Right renal cortex interstitium (tissue), 3 donors: ENCODE measurements at places on chromosomes 13 and 19. TPM values are rescaled to one million over a fixed set of nuclear protein-coding genes. Genes with fewer than 3 reads are reported as not detected.

- DNase-seq, result no peak
Observed at GRCh38 chr19:35449359-35450043, 1.4 kb downstream of the FFAR2 start.

GRCh38 chr13:26762745-26763345, 2.3 kb upstream of the GPR12 start:
- no peak for DNase-seq

- no peak for DNase-seq
Observed at GRCh38 chr13:32407854-32408253, 20.1 kb downstream of the N4BP2L1 start.

- DNase-seq, result no peak
Observed at GRCh38 chr19:50649433-50650391, at the start of gene C19orf81. C19orf81 (plus strand) TSS chr19:50649445; CDS start chr19:50649445, 0 bp downstream.

- DNase-seq, result no peak
Observed at GRCh38 chr13:44730851-44731250, 154.7 kb upstream of the TSC22D1 start.

GRCh38 chr19:49573425-49573824, 6.9 kb downstream of the NOSIP start:
- no peak for DNase-seq

GRCh38 chr13:111940892-111941291, 126.1 kb upstream of the SOX1 start:
- no peak for DNase-seq

DNA sequence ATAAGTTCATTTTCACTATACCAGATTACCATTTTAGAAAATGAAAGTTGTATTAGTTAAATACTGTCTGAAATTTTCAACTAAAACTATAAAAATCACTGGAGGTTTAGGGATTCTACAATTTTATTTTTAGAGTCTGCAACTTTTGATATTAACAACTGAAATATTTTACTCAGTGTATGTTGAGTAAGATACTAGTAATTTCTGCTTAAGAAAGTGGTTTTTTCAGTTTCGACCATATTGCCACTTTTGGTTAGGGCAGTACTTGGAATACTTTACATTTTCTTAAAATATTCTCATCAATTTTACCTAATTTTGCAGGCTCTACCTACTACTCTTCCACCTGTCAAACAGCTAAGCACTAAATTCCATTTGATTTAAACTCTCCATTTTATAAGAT, 59.6 kb downstream of the KCNRG start:
- DNase-seq, result no peak

- DNase-seq, result peak; percentile 72
Observed at GRCh38 chr19:54209811-54210494, 9.3 kb downstream of the RPS9 start.

GRCh38 chr19:38263689-38264485, 486 bp upstream of the SPINT2 start:
- DNase-seq, result no peak

DNA sequence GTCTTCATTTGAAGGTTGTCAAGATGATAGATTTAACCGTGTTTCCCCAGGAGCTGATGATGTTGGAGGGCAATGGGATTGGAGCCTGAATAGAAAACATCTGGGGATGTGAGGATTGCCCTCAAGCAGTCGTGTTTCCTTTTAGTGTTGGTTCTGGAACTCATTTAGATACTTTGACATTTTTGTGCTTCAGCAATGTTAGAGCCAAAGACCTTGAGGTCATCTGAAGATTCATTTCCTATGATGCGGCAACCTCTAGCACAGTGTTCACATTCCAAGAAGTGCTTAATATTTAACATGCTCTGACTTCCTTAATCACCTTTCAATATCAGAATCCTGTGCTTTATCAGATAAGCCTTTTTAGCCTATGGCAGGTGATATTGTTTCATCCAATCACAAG, 82.7 kb downstream of the SLC10A2 start:
- DNase-seq, result no peak

- DNase-seq, result no peak
Observed at GRCh38 chr19:7795555-7796161, 32.6 kb downstream of the CLEC4M start.

DNA sequence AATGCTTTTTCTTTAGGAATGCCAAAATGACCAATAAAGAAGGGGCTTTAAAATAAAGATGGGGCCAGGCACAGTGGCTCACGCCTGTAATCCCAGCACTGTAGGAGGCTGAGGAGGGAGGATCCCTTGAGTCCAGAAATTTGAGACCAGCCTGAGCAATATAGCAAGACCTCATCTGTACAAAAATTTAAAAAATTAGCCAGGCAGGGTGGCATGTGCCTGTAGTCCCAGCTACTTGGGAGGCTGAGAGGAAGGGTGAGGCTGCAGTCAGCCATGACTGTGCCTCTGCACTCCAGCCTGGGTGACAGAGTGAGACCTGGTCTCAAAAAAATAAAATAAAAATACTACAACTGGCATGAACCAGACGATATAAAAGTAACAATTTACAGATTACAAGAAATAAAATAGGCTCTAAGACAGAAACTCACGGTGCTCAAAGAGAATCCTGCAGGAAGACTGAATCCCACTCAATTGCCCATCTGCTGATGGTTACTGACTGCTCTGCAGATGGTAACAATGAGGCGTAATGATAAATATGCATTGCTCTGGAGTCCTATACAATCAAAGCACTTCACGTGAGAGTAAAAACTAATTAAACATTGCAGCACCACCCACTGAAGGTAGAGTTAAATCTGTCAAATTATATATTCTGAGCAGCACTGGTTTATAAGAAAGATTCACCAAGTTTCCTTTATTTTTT, 93.2 kb downstream of the LHFPL6 start:
- DNase-seq, result no peak

DNA sequence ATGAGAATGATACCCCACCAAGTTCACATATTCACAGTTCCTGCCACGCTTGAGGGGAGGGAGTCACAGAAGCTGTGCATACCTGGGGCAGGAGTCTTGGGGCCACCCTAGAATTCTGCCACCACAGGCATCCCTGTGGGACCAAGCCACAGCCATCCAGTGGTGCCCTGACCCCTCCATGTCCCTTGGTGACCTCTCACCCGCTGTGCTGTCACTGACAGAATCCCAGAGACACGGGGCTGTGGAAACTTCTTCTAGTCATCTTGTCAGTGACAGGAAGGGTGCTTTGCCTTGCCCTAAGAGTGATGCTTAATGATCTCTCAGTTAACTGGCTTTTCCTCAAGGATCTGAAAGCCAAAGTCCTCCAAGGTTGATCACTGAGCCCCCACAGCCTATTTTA, 58.4 kb upstream of the UQCRFS1 start:
- DNase-seq, result no peak

DNA sequence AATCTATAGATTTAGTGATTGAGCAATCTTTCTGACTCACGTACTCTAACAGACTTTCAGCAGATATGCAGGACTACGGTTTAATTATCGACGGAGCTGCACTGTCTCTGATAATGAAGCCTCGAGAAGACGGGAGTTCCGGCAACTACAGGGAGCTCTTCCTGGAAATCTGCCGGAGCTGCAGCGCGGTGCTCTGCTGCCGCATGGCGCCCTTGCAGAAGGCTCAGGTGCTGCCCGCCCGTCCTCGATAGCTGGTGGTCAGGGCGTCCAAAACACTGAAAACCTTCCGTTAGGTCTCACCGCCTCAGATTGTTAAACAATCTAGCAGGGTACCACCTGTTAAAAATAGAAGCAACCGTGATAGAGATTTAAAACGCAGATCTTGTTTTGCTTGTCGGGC, 113.2 kb upstream of the MCF2L start:
- no peak for DNase-seq

DNA sequence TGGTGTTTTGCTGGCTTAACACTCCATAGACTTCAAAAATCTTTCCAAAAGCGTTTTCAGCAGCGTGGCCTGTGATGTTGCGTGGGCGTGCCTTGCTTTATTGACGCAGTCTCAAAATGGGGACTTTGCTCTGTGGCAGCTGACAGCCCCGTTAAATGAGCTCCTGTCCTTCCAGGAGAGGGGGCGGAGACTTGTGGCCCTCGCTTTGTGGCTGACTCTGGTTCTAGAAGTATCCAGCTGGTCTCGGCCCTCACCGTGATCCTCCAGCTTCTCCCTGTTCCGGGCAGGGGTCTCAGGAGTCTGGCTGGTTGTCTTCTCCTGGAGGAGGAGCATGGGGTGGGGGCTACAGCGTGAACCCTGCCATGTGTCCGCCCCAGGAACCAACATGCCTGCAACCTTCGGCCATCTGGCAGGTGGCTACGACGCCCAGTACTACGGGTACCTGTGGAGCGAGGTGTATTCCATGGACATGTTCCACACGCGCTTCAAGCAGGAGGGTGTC, 8.4 kb upstream of the ZNF554 start:
- DNase-seq, result no peak

GRCh38 chr19:2327773-2328400, 499 bp downstream of the LSM7 start:
- DNase-seq, result no peak

DNA sequence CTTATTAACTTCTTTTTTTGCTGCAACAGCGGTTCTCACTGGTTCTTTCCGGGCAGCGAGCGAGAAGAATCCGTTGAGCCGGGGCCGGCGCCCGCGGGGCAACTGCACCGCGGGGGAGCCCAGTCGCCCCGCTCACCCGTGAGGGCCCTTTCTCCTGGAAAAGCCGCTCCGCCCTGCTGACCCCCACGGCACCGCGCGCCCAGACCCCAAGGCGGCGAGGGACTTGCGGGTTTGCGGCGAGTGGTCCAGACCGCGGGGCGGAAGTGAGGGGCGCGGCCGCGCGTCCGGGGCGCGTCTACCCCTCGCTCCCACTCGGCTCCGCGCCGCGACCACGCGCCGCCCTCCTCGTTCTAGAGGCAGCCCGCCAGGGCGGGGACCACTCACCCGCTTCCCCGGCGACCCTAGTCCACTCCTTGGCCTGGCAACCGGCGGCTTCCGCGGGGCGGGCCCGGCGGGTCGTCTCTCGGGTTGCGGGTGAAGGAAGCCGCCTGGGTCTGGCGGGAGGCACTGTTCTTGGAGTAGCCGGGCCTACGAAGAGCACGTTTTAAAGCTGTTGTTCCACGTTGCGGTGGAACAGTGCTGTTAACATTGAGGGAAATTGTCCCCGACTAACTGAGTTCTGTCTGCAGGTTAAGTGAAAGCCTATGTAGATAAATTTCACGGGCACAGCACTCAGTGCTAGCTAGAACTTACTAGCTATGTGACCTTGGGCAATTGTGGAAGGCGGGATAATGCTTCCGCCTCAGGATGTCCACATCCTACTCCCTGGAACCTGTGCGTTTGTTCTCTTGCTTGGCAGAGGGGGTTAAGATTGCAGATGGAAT, at the start of gene NEK3:
TSS of gene NEK3 (minus strand) at position 439 of the 824 bp plus-strand sequence. CDS start 3,406 bp downstream, outside the sequence.
- DNase-seq, result peak; percentile 61

DNA sequence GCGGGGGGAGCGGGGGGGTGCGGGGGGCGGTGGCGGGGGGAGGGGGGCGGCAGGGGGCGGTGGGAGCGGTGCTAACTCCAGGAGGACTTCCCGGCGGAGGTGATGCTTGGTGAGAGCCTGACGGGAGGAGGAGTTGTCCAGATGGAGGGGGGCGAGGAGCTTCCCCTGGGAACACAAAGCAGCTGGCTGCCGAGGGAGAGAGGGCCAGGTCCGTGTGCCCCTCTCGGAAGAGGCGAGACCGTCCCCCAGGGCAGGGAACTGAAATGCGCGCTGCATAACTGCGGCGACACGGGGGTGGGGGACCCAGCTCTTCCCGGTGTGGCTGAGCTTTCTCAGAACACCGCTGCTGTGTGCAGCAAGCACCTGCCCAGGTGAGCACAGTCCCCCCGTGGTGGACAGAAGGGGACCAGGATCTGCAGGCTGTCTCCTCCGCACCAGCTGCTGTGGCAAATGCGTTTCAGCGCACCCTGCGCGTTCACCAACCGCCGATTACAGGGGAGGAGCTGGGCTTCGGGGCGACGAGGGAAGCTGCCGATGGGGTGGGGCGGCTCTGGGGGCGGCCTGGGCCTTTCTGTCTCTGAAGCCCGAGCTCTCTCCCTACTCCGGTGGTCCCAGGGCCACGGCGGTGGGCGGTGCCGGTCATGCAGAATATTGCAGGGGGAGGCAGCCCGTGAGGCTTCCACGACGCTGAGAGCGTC, 54.7 kb upstream of the F7 start:
- no peak for DNase-seq

GRCh38 chr19:823565-824121, 1.9 kb upstream of the PLPPR3 start:
- no peak for DNase-seq

DNA sequence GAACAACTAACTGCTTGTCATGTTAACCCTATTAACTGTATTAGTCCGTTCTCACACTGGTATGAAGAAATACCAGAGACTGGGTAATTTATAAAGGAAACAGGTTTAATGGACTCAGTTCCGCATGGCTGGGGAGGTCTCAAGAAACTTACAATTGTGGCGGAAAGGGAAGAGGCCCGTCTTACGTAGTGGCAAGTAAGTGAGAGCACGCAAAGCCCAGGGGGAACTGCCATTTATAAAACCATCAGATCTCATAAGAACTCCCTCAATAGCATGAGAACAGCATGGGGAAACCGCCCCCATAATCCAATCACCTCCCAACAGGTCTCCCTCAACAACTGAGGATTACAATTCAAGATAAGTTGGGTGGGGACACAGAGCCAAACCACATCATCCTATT, 34.7 kb downstream of the PHF11 start:
- DNase-seq, result peak; percentile 18

GRCh38 chr13:94827566-94827965, 115.2 kb upstream of the SOX21 start:
- DNase-seq, result no peak

GRCh38 chr13:50999641-51000040, 90.0 kb downstream of the RNASEH2B start:
- DNase-seq, result no peak

- no peak for DNase-seq
Observed at GRCh38 chr19:34818270-34818669, 45.3 kb upstream of the ZNF599 start.

DNA sequence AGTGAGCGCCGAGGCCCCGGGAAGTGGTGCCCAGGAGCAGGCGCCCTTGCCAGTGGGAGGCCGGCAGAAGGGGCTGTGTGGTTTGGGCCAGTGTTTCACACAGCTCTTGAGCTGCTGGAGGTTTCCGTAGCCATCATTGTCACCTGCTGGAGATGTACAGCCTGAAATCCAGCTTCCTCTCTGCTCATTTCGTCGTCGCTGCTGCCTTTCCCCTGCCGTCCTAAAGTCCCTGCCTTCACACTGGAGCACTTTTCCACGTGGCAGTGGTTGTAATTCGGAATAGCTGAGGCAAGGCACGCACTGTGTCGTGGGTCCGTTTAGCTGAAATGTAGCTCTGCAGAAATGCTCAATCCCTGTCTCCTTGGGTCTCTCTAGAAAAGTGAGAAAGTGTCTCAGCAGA, 13.2 kb downstream of the DAZAP1 start:
- DNase-seq, result no peak

The DLEU7 gene
- polyA plus RNA-seq, result 1.2 TPM

The KASH5 gene
- 0.45 TPM for polyA plus RNA-seq

The OR10H5 gene
- polyA plus RNA-seq, result 0.04 TPM

The SIGLEC12 gene
- polyA plus RNA-seq, result not detected

The MUC16 gene
- polyA plus RNA-seq, result 0.06 TPM

The CABP5 gene
- polyA plus RNA-seq, result not detected

The TMEM221 gene
- polyA plus RNA-seq, result 3.1 TPM

The ADAMTSL5 gene
- polyA plus RNA-seq, result 0.61 TPM
